ENCODE measurements at places on chromosomes 3 and 15. TPM values are rescaled to one million over a fixed set of nuclear protein-coding genes. Genes with fewer than 3 reads are reported as not detected.

DNA sequence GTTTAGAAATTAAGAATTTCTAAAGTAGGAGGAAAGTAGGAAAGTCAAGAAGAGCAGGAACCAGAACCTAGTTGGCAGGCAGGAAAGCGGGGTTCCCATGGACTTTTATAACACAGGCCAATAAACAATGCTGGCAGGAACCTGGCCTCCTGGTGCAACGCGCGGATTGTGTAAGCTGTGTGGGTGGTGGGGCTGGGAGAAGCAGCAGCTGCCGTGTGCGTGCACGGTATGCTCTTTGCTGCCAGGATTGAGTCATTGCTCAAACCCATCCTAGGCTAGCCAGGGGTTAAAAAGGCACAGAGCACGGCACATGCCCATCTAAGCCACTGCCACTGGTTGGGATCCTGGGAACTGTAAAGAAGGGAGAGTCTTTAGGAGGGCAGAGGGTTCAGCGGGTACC lies 209.9 kb upstream of the RGMA start:
- H3K4me3 ChIP-seq, result no peak overlapping the region
- no peak for DNase-seq
- H3K27ac ChIP-seq, result no peak overlapping the region
- H3K4me1 ChIP-seq, result no peaks in the 10 kb centered on the region
- no peaks in the 10 kb centered on the region for H3K27me3 ChIP-seq

The IRAK2 gene
- total RNA-seq, result 1.6 TPM

DNA sequence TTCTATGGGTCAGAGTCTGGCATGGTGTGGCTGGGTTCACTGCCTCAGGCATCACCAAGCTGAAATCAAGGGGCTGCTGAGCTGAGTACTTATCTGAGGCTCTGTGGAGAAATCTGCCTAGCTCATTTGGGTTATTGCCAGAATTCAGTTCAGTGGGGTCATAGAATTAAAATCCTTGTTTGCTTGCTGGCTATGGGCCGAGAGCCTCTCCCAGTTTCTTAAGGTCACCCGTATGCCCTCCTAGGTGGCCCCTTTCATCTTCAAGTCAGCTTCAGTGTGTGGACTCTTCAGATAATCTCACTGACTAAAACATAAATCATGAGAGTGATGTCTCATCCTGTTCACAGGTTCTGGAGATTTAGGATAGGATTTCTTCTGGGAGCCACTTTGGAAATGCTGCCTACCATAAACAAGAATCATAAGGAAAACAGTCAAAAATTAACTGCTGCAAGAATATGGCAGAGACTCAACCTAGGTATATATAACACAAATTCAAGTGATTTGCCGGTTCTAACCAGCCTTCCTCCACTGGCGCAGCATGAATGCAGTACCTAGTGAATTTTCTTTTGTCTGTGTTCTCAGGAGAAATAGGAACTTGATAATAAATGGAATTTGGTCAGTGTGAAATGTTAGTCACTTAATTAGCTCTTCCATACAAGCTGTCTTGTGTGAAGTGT lies 5.3 kb downstream of the CP start:
- H3K4me3 ChIP-seq, result no peak overlapping the region
- H3K4me1 ChIP-seq, result no peaks in the 10 kb centered on the region
- H3K27ac ChIP-seq, result no peak overlapping the region
- no peak for DNase-seq
- no peaks in the 10 kb centered on the region for H3K36me3 ChIP-seq
- H3K27me3 ChIP-seq, result no peaks in the 10 kb centered on the region

- H3K4me1 ChIP-seq, result peaks cover 27% of the 10 kb centered on the region
- peak within 1 kb of the TSS; percentile 55 for H3K4me3 ChIP-seq
- no peak for DNase-seq
- no peaks in the 10 kb centered on the region for H3K36me3 ChIP-seq
- H3K27me3 ChIP-seq, result peaks cover 17% of the 10 kb centered on the region
- no peak within 1 kb of the TSS for H3K27ac ChIP-seq
Measured at GRCh38 chr15:39580485-39581241, at the start of gene THBS1. TSS of gene THBS1 (plus strand) at chr15:39581079. CDS start at chr15:39581858, 779 bp downstream.

The CHRD gene
- total RNA-seq, result not detected

GRCh38 chr3:123287051-123287961 lies 85.6 kb downstream of the SEC22A start:
- H3K27me3 ChIP-seq, result no peaks in the 10 kb centered on the region
- DNase-seq, result no peak
- H3K4me3 ChIP-seq, result no peak overlapping the region
- no peak overlapping the region for H3K27ac ChIP-seq

- H3K4me1 ChIP-seq, result peaks cover 40% of the 10 kb centered on the region
- peaks cover 69% of the 10 kb centered on the region for H3K27me3 ChIP-seq
- H3K4me3 ChIP-seq, result no peak overlapping the region
- no peak overlapping the region for H3K27ac ChIP-seq
- no peak for DNase-seq
- H3K36me3 ChIP-seq, result no peaks in the 10 kb centered on the region
Measured at GRCh38 chr15:59994526-59994887, 9.6 kb upstream of the FOXB1 start.

DNA sequence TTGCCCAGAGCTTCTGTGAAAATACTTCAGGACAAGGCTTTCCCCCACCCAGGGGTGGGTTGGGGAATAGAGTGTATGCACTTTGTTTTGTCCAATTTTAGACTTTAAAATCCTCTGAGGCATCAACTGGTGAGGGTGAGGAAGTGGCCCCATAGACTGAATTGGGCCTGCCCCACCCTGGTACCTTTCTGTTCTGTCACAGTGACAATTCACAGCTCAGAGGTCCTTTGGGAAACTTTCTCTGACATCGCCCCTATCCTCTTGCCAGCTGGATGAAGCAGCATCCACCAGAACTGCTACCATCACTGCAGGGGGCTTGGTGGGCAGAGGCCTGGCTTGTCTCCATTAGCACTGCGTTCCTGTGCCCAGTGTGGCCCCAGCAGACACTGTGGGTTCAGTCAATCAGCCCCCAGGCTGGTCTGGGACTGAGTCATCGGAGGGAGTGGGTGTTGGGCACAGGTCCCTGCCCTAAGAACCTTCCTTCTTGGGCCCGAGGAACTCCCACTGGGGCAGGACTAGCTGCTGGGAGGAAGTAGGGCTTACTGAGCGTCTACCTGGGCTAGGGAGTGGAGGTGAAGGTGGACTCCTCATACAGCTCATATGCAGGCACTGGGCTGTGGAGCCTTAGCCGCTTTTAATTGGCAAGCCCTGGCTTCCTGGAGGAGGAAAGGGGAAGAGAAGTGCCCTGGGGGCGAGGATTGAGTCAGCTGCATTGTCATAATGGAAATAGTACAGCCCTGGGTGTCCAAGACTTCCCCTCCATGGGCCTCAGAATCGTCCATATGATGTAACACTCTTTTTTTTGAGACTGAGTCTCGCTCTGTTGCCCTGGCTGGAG lies 1.5 kb upstream of the PPM1M start:
- DNase-seq, result peak; percentile 2
- H3K4me1 ChIP-seq, result peaks cover 80% of the 10 kb centered on the region
- no peaks in the 10 kb centered on the region for H3K27me3 ChIP-seq
- peaks cover 20% of the 10 kb centered on the region for H3K36me3 ChIP-seq
- no peak overlapping the region for H3K4me3 ChIP-seq

- no peak for DNase-seq
- no peaks in the 10 kb centered on the region for H3K27me3 ChIP-seq
- H3K27ac ChIP-seq, result no peak overlapping the region
- no peaks in the 10 kb centered on the region for H3K4me1 ChIP-seq
- no peaks in the 10 kb centered on the region for H3K36me3 ChIP-seq
Measured at GRCh38 chr3:186452517-186452916, 90.5 kb upstream of the DGKG start.

DNA sequence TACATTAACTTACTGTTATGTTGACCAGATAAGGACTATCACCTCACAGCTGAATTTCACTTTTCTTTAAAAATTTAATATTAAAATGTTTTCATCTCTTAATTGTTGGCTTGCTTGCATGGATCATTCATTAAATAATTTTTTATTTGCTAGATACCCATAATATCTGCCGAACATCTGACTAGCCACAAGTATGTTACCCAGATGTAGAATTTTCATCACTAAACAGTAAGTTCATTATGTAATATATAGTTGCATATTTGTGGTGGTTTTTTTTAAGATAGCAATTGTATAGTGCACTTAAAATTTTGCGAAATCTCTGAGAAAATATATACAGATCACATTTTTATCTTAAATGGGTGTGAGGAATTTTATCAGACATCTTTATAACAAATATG lies 190.4 kb downstream of the MBNL1 start:
- H3K27ac ChIP-seq, result no peak overlapping the region
- peaks cover 95% of the 10 kb centered on the region for H3K36me3 ChIP-seq
- no peaks in the 10 kb centered on the region for H3K27me3 ChIP-seq
- no peak for DNase-seq
- H3K4me3 ChIP-seq, result no peak overlapping the region

All from CD4-positive, alpha-beta T cell (primary cell).